ENCODE measurements at places on chromosomes 11 and 22. TPM values are rescaled to one million over a fixed set of nuclear protein-coding genes. Genes with fewer than 3 reads are reported as not detected.

SMTNL1 gene
- not detected for total RNA-seq

CASP1 gene
- 59.9 TPM for total RNA-seq

DUSP8 gene
- total RNA-seq, result 0.80 TPM

OR2AG1 gene
- not detected for total RNA-seq

HTR3A gene
- total RNA-seq, result not detected

EML3 gene
- 130 TPM for total RNA-seq

NXPE1 gene
- not detected for total RNA-seq

GPHA2 gene
- total RNA-seq, result not detected

POU2AF2 gene
- total RNA-seq, result 0.42 TPM

OR5D18 gene
- total RNA-seq, result not detected

UBXN1 gene
- total RNA-seq, result 93.4 TPM

OR5A1 gene
- not detected for total RNA-seq

GP1BB gene
- total RNA-seq, result not detected

RTN4R gene
- total RNA-seq, result 1.4 TPM

SEZ6L gene
- 0.48 TPM for total RNA-seq

SUN2 gene
- 193 TPM for total RNA-seq

SCGB1D1 gene
- total RNA-seq, result not detected

CD6 gene
- 254 TPM for total RNA-seq

BIRC3 gene
- 124 TPM for total RNA-seq

RASD2 gene
- not detected for total RNA-seq

HOATZ gene
- total RNA-seq, result not detected

SRSF8 gene
- total RNA-seq, result 25.5 TPM

KREMEN1 gene
- total RNA-seq, result not detected

RAG1 gene
- 0.13 TPM for total RNA-seq

OTOG gene
- total RNA-seq, result not detected

SLC17A6 gene
- total RNA-seq, result not detected

ZFP91 gene
- 45.7 TPM for total RNA-seq

PKNOX2 gene
- not detected for total RNA-seq

MPZL3 gene
- 31.5 TPM for total RNA-seq

CCDC82 gene
- total RNA-seq, result 29.0 TPM

KCNK7 gene
- 0.52 TPM for total RNA-seq

PC gene
- total RNA-seq, result 10.9 TPM

CHRNA10 gene
- total RNA-seq, result 3.0 TPM

TECTA gene
- 0.32 TPM for total RNA-seq

CCDC73 gene
- 0.09 TPM for total RNA-seq

PVALB gene
- total RNA-seq, result not detected

OR52N2 gene
- total RNA-seq, result not detected

RAB30 gene
- total RNA-seq, result 7.0 TPM

SERPING1 gene
- not detected for total RNA-seq

DBX1 gene
- total RNA-seq, result not detected

OR52E6 gene
- not detected for total RNA-seq

MMP8 gene
- not detected for total RNA-seq

PHF21B gene
- total RNA-seq, result not detected

PLEKHB1 gene
- total RNA-seq, result 9.7 TPM

SYT12 gene
- total RNA-seq, result not detected

P2RY2 gene
- not detected for total RNA-seq

SORL1 gene
- total RNA-seq, result 47.1 TPM

SCGB1A1 gene
- total RNA-seq, result not detected

Measured in activated T-helper 17 cell treated with anti-CD3 and anti-CD28 coated beads, Interleukin-2, amount 50 U/mL, for 72 hours (primary cell).